ENCODE measurements at places on chromosomes 2 and 18.

DNA sequence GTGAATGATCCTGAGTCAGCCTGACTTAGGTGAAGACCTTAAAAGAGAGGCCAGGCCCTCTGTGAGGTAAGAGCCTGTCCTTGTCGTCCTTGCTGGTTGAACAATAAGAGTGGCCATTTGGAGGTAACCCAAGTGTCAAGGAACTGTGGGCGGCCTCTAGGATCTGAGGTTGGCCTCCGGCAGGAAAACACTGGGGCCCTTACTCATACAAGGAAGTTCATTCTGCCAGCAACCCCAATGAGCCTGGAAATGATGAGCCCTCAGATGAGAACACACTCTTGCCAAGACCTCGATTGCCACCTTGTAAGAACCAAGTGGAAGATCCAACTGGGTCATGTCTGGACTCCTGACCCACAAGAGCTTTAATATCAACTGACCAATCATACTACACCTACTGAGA is 95.5 kb upstream of the LRATD1 start:
- no peak for DNase-seq

DNA sequence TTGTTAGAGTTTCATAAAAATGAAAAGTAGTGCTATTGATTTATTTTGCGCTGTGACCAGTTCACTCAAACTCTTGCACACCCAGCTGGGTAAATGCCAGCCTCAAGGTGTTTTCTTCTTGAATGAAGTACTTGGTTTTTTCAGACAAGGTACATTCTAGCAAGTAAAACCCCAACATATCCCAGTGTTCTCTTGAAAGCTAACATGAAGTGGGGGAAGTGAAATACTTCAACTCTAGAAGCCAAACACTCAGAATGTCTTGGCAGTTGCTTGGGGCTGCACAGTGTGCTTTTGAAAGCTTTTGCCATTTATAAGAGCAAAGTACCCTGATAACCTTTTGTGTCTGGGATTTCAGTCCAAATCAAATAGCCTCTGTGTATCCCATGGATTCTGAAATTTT is 13.4 kb downstream of the NPAS2 start:
- DNase-seq = no peak

- no peak for DNase-seq
Measured at GRCh38 chr2:234852941-234853340, 98.9 kb upstream of the SH3BP4 start.

- DNase-seq = peak; percentile 77
Measured at GRCh38 chr2:40431600-40431955, 20.3 kb downstream of the SLC8A1 start.

GRCh38 chr18:36308711-36309435 is 11.4 kb downstream of the FHOD3 start:
- no peak for DNase-seq

DNA sequence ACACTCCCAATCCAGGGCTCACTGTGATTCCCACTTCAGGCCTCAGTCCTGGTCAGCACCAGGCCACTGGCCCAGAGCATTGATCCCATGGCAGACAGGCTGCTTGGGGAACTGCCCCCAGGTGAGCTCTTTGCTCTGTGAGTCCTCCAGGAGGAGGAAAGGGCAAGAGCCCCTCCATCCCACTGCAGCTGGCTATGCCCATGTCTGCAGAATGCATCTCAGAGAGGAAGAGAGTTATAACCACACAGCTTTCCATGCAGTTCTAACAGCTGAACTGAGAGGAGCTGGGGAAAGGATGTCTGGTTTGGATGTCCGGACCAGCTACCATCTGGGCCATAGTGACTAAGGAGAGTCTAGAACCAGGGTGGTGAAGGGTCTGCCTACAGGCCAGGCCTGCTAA is 230.3 kb downstream of the DYSF start:
- no peak for DNase-seq

DNA sequence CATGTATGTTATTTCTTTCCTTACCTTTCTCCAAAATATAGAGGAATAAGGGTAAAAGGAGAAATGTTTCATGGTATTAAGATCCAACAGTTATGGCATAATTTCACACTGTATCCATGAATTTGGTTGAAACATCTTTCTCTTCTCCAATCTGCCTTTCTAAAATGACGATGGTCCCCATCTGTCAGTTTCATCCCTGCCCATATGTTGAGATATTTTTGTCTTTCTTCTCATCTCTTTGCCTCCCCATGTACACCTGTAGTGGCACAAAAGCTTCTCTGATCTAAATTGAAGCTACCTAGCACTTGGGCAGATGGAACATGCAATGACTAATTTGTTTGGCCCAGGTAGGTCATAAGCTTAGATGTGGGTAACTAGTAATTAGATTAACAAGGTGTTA is 90.7 kb upstream of the LRRTM1 start:
- DNase-seq = no peak

Data from trophoblast cell (in vitro differentiated cells and primary cell).